ENCODE measurements at places on chromosomes 13 and 19.

- no peak for DNase-seq
Observed at GRCh38 chr19:13010992-13011652, 15.8 kb downstream of the NFIX start.

- DNase-seq = no peak
Observed at GRCh38 chr13:80877944-80878241, 537.0 kb upstream of the SPRY2 start.

- no peak for DNase-seq
Observed at GRCh38 chr13:74173822-74174221, 39.6 kb upstream of the KLF12 start.

- no peak for DNase-seq
Observed at GRCh38 chr19:48186015-48186414, 15.5 kb downstream of the ZSWIM9 start.

- DNase-seq = peak; percentile 11
Observed at GRCh38 chr19:52734331-52734892, 432 bp downstream of the ZNF611 start.

GRCh38 chr13:80339563-80339911 is 1.4 kb downstream of the SPRY2 start:
- DNase-seq = no peak

DNA sequence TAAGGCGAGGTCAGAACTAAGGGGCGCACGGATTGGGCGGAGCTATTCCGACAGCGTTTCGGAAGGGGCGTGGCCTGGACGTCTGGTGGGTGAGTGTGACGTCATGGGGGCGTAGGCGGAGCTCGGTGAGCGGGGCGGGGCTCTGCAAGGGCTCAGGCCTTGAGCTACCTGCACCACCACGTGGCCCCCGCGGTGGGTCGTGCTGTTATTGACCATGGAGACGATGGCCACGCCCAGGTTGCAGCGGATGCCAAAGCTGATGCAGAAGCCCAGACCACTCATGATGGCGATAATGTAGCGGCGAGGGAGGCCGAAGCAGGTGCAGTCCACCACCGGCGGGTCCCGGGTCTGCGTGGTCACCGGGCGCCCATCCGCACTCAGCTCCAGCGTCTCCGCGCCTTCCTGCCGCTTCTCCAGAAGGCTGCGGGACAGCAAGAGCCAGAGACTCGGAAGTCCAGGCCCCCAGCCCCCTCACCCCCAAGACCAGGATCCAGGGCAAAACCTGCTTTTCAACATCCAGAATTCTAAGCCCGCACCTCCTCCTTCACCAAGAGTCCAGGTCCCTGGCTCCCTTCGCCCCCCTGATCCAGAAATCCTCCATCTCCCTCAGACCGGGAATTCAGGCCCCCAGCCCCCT is 4.8 kb downstream of the SLC17A7 start:
- no peak for DNase-seq

GRCh38 chr19:51921949-51922348 is 5.3 kb upstream of the ZNF613 start:
- DNase-seq = no peak

DNA sequence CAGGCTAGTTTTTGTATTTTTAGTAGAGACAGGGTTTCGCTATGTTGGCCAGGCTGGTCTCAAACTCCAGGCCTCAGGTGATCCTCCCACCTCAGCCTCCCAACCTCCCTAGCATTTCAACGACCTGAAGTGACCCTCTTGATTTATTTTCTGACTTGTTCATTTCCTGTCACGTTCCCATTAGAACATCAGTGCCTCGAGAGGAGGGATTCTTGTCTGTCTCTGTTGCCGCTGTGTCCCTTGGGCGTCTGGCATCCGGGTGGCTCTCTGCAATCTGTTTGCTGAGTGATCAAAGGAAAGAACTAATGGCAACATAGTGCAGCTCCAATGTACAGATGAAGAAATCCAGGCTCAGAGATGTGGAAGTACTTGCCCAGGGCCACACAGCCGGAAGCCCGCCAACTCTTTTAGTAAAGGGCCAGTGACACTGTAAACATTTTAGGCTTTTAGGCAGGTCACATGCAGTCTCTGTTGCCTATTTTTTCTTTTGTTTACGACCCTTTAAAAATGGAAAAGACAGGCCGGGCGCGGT is 47.5 kb downstream of the NFIC start:
- no peak for DNase-seq

GRCh38 chr13:113417008-113417751 is 36.1 kb downstream of the ADPRHL1 start:
- DNase-seq = no peak

- DNase-seq = no peak
Observed at GRCh38 chr13:113638173-113638746, 19.7 kb downstream of the ATP4B start.

GRCh38 chr19:38329651-38330050 is 6.0 kb upstream of the CATSPERG start:
- no peak for DNase-seq

- peak; percentile 5 for DNase-seq
Observed at GRCh38 chr13:59710996-59711701, 452.6 kb downstream of the DIAPH3 start.

GRCh38 chr19:50224986-50225747 is 21.7 kb downstream of the MYH14 start:
- no peak for DNase-seq

DNA sequence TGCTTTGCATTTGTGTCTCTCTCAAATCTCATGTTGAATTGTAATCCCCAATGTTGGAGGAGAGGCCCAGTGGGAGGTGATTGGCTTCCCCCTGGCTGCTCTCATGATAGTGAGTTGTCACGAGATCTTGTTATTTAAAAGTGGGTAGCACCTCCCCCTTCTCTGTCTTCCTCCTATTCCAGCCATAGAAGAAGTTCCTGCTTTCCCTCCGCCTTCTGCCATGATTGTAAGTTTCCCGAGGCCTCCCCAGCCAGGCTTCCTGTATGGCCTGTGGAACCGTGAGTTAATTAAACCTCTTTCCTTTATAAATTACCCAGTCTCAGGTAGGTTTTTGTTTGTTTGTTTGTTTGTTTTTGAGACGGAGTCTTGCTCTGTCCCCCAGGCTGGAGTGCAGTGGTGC is 3.8 kb downstream of the LILRA4 start:
- no peak for DNase-seq

DNA sequence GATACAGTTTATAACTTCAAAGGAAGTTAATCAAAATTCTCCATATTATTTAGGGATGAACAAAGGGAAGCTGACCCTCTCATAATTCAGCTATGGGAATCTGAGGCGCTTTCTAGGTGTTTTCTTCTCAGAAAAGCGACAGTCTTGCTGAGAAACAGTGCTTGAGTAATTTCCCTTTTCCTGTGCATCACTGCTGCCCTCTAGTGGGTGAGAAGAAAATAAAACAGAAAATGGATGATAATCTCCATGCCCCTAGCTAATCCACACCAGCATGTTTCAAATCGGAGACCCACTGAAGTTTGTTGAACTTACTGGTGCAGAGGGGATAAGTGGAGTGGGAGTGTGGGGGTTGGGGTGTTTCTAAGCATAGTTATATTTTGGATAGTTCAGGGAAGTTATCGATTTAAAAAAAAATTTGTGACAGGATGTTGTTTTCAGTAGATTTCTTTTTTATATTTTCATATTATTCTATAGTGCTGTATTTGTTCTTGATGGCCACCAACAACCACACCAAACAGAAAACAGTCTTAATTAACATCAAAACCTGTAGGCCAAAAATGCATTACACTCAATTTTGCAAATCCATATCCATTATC is 21.4 kb downstream of the LCP1 start:
- DNase-seq = peak; percentile 76

DNA sequence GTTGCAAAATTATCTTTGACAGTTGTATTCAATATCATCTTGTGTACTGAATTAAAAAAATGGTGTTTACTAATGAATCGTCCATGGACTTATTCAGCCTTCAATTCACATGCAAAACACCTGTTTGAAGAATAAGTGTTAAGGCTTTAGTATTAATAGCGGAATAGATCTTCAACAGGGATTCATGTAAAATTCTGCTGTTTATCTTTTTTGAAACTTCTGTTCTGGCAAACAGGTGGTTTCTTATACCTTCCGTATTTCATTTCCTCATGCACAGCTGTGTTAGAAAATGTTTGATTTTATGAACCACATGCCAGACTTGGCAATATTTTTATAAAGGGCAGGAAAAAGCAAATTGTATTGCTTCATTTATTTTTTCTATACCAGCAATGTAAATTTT is 255.7 kb downstream of the DACH1 start:
- DNase-seq = no peak

DNA sequence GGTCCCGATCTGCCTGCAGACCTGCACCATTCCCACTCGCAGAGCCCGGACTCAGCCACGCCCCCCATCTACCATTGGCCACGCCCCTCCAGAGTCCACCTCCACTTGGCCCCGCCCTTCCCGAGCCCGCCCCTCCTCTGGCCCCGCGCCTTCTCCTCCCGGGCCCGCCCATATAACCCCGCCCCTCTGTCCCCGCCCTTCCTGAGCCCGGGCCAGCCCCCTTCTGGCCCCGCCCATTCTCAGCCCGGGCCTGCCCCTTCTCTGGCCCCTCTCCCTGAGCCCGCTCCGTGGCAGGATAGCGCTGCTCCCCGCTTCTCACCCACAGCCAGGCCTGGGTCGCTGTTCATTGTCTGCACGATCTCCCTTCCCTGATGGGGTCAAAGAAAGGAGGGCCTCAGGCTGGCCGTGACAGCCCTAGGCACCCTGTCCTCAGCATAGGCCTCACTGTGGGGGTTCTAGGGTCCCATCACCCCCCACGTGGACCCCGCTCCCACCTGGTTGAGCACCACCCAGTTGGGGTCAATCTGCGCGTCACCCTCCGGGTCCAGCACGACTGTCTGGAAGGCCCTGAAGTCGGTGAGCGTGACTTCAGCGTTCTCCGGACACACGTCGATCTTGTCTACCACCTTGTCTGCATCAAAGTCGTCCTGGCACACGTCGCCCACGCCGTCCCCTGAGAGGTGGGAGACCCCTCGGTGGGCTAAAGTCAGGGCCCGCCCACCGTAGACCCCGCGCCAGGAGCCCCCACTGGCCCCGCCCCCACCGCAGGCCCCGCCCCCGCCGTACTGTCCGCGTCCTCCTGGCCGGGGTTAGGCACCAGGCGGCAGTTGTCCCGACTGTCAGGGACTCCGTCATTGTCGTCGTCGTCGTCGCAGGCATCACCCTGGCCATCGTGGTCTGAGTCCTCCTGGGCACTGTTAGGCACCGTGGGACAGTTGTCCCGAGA is 5.7 kb downstream of the COMP start:
- peak; percentile 50 for DNase-seq

- no peak for DNase-seq
Observed at GRCh38 chr19:11478167-11479089, 2.4 kb downstream of the ELAVL3 start.
